Adipocyte (in vitro differentiated cells): ENCODE measurements at places on chromosomes 7 and 10.

- peak; percentile 51 for DNase-seq
Measured at GRCh38 chr7:16646472-16647072, 591 bp downstream of the BZW2 start.

DNA sequence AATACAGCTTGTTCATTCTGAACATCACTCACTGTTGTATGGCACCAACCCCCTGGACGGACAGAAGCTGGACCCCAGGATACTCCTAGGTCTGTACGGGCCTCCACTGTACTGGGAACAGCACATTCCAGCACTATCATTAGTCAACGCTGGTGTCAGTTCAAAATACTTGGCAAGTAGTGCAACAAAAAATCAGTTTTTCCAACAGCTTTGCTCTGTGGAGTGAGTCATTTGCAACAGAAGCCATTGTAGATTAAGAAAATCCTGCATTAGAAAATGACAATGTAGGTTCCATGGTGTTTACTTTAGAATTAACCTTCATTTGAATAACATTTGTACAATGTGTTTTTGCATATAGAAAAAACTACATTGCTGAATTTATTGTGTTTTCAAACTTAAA, 266.6 kb downstream of the HDAC9 start:
- peak; percentile 53 for DNase-seq

GRCh38 chr7:117158941-117159697, 163.7 kb downstream of the WNT2 start:
- peak; percentile 59 for DNase-seq

- no peak for DNase-seq
Measured at GRCh38 chr10:63865210-63865609, 344.0 kb downstream of the REEP3 start.

- DNase-seq = no peak
Measured at GRCh38 chr7:22555476-22555875, 55.5 kb upstream of the STEAP1B start.

GRCh38 chr7:150367677-150368095, 936 bp upstream of the REPIN1 start:
- no peak for DNase-seq

- no peak for DNase-seq
Measured at GRCh38 chr7:124130-124949, 68.0 kb upstream of the FAM20C start.

DNA sequence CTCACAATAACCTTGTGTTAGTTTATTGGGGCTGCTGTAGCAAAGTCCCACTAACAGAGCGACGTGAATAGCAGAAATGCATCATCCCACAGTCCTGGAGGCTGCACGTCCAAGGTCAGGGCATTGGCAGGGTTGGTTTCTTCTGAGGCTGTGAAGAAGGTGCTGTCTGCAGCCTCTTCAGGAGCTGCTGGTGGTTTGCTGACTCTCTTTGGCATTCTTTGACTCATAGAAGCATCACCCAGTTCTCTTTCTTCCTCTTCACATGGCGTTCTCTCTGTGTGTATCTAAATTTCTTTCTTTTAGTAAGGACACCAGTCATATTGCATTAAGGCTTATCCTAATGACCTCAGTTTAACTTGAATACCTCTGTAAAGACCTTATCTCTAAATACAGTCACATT, 428.4 kb upstream of the KLF6 start:
- DNase-seq = no peak

DNA sequence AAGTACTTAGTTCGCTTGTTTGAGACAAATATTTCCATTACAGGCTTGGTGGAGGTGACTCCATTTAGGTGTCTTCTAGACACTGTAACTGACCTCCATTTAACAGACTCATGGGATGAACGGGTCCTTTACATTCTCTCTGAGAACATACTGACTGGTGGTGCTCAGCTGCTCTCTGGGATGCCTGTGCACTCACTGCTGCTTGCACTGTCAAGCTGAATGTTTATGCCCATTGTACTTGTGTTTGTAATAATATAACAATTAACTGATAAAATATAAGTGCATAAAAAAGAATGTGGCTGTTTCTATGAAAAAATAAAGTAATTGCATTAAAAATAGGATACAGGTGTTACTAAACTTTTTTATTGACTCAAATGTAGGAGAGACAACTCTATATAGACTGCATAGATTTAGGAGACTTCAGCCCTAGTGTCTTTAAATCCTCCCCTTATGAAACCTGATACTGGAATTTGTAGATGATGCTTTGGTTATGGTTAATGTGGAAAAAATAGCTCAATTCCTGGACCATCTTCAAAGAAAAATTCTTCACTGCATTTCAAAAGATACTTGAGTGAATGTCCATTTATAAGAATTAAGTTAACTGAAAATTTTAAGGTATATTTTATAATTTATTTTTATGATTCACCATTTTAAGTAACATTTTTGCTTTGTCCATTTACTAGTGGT, 85.4 kb downstream of the CDK14 start:
- peak; percentile 16 for DNase-seq

DNA sequence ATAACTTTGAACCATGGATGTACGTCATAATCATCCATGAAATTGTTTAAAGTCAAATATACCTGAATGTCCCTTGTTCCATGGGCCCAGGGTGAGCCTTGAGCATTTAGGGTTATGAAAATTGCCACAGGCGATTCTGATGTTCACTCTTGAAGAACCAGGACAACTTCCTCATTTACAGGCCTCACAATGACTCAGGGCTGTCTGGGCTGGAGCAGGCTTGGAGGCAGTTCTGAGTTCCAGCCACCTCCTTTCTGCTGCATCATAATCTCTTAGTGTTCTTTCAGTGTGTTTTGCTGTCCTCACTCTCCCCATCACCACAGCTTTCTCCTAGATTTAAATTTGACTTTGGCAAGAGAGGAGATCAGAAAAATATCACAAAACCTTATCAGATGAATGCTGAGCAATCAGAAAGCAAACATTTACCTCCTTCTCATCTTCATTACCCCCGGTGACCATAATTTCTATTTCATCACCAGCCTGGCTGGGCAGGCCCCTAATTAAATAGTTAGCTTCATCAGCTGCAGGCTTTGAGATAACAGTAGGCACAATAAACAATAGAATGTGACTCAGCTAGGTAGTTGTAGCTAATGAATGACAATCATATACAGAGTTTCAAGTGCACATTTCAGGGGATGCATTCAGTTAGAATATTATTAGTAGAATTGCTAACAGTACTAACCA, 571.0 kb downstream of the SH2D4B start:
- DNase-seq = no peak

DNA sequence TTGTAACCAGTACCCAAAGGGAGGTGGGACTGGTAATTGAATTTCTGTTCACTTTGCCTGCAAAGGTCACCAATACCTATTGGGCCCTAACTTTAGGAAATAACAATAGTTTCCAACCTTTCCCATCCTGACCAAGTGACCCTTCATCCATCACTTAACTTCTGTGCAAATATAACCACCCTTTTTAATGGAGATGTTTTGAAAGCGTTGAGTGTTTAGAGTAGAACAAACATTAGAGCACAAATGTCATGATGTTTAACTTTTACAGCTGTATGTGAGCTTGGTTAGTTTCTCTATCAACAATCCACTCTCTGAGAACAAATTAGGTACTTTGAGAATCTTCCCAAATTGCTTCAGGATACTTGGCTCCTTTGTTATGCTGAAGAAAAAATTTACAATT, 66.4 kb downstream of the MET start:
- no peak for DNase-seq

- no peak for DNase-seq
Measured at GRCh38 chr10:10623958-10624566, 393.6 kb upstream of the CELF2 start.

- DNase-seq = peak; percentile 74
Measured at GRCh38 chr7:77727936-77728701, 31.9 kb downstream of the RSBN1L start.

DNA sequence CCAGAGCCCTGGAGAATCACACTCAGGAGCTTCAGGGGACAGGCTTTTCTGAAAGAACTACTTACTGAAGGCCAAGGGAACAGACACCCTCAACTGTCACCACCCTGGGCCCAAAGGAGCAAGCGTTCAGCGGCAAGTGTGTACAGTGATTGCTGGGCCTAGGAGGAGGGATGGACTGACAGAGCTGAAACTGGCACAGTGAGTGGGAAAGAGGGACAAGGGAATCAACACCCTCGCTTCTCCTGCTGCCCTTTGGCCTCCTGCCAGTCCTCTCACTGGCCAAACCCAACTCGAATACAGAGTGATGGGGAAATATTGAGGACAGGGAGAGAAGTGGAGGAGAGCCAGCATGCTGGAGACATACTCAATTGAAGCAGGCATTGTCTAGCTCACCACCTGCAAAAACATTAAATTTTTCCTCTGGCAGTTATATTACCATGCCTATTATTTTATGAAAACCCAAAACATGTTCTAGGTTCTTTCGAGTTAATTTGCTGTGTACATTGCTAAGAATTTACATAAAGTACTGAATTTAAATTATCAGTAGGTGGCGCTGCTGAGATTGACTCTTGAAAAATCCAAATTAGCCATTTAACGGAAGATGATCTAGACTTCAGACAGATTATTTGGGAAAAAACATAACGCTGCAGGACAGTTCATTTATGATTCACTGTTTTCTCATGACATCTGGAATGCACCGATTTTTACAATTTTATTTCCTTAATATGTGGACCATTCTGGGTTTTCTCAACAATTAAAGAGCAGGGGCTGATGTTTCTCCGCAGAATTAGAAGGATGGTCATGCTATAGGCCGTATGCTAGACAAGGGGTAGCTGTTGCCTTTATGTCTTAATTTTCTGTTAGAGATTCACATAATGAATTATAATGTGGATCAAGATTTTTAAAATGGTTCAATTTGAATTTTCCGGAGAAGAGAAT, 14.7 kb upstream of the TMEM236 start:
- DNase-seq = peak; percentile 76

GRCh38 chr7:159240962-159241361, 96.3 kb upstream of the VIPR2 start:
- no peak for DNase-seq

DNA sequence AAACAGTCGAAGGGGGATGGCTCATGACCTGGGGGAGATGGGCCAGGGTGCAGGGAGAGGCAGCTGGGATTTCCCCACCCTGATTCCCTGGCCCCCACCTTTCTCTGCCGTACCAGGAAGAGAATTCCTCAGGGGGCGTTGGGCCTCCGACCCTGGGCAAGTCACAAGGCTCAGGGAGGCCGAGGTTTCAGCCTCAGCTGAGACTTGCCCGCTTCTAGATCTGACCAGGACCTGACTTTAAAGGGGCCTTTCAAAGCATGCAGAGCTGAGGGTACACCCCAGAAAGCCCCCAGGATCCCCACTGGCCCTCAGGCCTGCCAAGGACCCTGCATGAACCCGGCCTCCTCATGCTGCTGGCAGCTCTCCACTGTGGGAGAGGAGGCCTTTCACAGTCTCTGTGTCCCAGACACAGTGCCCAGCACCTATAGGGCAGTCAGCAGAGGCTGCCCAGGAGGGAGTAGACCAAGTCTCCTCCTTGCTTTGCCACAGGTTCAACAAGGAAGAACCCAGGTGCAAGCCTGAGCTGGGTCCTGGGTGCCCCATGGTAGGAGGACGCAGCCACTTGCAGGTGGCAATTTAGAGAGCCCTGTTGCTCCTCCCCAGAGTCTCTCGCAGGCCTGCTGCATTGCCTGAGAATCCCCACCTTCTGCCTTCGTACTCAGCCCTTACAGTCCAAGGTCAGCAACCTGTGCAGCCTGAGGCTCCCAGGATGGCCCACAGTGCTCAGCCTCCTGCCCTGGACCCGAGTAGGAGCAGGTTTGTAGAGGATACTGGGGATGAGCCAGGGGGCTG, 89.3 kb downstream of the CHST15 start:
- no peak for DNase-seq

DNA sequence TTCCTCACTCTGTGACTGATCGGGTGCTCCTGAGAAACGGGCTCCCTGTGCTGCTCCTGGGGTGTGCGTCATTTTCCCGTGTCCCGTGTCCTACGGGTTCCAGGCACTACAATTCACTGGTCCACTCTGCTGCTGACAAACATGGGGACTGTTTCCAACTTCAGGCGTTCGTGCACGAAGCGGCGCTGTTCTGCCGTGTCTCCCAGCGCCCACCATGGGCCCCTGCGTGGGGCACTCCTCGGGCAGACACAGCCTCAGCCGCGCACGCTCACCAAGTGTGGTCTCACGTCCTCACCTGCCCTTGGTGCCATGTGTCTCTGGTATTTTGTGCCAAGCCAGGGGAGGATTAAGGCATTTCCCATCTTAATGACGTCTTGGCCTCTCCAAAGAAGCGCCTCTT, 19.0 kb downstream of the GPR146 start:
- DNase-seq = no peak

DNA sequence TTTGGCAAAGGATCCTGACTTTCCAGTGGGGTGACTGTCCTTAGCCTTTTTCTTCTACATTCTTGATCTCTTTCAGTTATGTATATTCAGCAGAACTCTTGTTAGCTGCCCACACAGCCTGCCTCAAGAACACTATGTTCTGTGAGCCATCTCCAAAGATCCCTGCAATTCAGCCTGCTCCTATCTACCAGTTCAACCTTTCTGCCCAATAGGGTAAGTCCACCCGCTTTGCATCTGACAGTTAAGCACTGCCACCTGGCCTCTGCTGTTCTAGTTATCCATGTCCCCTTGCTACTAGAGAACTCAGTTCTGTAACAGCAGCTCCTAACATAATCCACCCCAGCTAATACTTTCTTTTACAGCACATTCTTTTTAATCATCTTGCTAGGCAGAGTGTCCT, 13.5 kb downstream of the OR9A2 start:
- peak; percentile 65 for DNase-seq

DNA sequence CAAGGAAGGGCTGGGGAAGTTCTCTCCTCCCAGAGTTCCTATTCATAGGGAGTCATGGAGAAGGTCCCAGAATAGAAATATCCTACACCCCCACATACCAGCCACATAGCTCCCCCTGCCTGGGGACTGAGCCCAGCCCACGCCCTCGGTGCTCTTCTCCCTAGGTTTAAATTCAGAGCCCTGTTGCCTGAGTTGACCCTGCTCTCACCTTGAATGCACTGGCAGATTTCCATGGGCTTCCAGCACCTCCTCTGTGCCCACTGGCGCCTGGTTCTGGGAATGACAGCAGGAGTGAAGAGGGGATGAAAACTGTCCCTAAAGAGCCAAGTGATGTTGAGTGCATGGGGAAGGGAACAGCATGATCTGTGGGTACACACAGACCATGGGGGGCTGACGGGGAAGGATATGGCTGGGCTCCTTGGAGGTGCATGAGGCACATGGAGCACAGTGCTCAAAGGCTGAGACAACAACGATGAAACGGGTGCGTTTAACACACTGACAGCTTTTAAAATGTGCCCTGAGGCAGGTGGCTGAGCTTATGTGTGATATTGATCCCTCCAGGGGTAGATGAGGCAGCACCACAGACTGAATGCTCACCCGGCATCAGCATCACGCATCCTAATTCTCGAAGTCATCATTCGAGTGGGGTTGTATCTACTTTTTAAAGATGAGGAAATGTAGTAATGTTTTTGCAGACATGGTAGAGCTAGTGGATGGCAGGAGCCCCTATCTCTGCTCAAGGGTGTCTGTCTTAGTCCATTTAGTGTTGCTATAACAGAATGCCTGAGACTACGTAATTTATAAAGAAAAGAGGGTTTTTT, 53.7 kb upstream of the IGFBP3 start:
- DNase-seq = no peak

GRCh38 chr10:14261336-14261735, 69.4 kb downstream of the FRMD4A start:
- no peak for DNase-seq
